Stimulated activated naive B cell treated with anti-CD40 and anti-IgM and Interleukin-4, amounts not matched to agents 10 μg/mL and 1 μg/mL and 100 μg/mL, for 72 hours (primary cell): ENCODE measurements at places on chromosomes 7 and 10.

DNA sequence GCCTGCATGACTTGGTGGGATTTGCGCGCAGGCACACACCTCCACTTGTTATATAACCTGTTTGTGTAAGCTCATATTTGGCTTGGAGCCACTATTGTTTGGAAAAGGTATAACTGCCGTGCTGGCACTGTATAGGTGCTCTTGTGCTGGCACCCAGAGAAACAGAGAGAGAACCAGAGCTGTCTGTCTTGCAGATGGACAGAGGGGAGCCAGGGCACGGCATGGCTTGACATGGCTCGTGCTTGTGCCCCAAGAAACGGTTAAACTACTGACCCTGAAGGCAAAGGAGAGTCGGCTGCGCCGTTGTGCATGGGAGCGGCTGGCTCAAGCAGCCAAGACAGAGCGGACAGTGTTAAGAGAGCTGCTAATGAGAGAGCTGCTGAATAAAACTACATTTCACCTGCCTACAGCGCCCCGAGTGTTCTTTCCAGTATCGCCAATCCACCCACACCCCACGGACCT lies 23.2 kb downstream of the RAPGEF5 start:
- DNase-seq: no peak

DNA sequence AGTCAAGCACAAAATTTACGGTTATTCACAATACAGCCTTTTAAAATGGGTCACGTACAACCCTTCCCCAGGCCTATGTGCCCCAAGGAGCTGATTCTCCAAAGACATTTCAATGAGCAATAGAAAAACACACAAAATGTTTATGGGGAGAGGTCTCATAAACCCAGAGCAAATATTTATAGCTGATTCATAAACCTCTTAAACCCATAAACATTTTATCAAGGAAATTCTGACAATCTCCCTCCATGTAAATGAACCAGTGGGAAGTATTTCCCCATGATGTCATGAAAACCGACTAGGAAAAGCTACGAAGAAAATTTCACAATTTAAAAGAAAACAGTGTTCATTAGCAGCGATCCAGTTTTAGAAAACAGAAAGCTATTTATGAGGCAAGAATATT lies 36.0 kb downstream of the SFMBT2 start:
- no peak for DNase-seq

GRCh38 chr7:84137812-84138211 lies 56.8 kb downstream of the SEMA3A start:
- DNase-seq: no peak

DNA sequence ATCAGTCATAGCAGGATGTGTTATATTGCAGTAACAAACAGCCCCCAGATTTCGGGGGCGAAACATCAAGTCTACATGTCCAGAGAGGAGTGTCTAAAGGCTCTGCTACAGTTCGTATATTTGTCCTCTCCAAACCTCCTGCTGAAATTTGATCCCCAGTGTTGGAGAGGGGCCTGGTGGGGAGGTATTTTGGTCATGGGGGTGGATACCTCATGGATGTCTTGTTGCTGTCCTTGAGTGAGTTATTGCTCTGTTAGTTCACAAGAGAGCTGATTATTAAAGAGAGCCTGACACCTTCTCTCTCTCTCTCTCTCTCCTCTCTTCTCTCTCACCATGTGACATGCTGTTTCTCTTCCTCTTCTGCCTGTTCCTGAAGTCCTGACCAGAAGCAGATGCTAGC lies 343.7 kb downstream of the TCERG1L start:
- no peak for DNase-seq

DNA sequence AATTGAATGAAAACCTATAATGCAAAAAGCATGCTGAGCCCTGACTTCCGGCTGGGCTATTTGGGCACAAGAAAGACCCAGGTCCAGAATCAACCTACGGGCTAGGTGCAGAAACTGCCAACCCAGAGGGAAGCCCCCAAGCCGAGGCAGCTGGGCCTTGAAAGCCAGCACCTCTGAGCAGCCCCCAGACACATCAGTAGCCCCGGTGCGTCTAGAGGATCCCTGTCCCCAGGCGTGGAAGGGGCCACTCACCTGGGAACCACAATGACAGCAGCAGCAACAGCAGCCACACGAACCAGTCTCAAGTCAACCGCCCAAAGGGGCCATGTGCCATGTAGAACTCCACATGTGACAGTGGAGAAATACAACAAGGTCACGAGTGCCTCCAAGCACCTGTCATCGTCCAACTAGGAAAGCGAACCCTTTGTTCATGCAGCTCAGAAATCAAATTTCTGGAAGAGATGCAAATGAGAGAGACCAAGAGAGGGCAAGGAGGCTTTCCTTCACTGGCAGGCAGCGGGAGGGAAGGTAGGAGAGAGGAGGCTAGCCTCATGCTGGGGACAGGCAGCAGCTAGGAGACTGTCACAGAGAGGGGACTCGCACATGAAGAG lies 57.5 kb upstream of the CHST15 start:
- DNase-seq: no peak

DNA sequence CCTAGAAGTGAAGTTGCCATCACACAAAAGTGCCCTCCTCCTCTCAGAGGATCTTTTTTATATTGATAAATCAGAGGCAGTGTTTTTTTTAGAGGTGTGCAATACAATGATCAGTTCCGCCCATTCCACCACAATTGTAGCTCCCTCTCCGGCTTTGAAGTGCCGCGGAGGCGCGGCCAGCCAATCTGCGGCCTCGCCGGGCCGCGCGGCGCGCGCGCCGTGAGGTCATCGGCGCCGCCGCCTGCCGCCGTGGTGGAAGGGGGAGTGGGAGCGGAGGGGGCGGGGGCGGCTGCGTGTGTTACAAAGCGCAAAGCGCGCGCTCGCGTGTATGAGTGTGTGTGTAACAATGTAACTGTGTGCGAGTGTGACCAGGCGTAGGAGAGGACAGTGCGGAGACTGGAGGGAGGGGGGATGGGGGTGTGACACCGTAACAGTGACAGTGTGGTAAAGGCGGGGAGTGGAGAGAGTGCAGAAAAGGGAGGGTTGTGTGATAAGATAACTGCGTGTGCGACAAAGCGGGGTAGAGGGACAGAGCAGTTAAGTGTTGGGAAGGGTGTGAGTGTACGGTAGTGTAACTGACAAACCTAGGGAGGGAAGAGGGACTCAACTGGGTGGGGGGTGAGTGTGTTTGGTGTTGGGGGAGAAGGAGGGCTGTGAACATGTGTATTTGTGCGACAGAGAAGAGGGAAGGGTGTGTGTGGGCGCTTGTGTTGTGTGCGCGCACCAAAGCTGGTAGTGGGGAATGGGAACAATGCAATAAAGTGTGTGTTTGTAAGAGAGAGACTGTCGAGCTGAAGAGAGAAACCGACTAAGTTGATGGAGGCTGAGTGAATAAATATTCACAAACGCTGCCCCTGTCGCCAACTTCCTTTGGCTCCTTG lies at the start of gene SP8:
SP8 (minus strand) TSS at position 108 of the 881 bp plus-strand sequence; CDS start at position 20, 88 bp downstream.
- DNase-seq: no peak

- DNase-seq: no peak
Observed at GRCh38 chr7:22686620-22687019, 40.4 kb upstream of the IL6 start.

- no peak for DNase-seq
Observed at GRCh38 chr7:40470817-40471216, 336.0 kb downstream of the SUGCT start.

DNA sequence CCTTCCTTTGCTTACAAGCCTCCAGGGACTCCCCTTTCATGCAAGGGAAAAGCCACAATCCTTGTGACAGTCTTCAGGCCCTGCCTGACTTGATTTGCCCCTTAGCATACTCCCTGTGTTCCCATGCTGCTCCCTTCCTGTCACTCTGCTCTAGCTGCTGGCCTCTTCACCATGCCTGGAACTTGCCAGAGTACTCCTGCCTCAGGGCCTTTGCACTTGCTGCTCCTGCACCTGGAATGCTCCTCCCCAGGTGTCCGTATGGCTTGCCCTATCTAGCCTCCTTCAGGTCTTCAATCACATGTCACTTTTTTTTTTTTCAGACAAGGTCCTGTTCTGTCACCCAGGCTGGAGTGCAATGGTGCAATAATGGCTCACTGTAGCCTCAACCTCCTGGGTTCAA lies 22.8 kb upstream of the GOLGA7B start:
- no peak for DNase-seq

- no peak for DNase-seq
Observed at GRCh38 chr7:407721-408539, 111.7 kb downstream of the PDGFA start.

DNA sequence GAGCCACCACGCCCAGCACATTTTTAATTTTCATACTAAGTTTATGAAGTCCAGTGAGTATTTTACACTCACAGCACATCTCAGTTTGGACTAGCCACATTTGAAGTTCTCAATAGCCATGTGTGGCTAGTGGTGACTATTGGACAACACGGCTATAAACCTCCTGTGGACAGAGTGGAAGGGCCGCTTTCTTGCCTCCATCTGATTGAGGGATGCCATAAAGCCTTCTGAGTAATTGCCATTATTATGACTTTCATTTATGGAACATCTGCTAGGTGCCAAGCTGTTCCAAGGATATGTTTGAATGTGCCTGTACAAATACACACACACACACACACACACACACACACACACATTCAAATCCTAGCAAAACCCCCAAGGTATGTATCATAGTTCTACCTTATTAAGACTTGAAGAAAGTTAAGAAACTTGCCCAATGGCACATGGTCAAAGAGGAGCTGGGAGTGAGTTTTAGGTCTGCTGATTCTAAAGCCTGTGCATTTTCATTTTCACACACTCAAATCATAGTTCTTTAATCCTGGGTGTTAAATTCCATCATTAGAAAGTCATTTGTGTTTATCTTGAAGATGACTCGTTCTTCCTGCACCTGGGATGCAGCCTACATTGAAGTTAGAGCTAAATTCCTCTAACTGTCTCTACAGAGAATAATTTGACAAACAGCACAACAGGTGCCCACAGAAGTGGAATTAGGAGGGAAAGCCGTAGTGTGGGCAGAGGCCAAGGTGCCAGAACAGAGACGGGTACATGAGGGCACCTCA lies 143.3 kb downstream of the PKD1L1 start:
- no peak for DNase-seq

- DNase-seq: no peak
Observed at GRCh38 chr10:121900443-121901174, 27.2 kb downstream of the ATE1 start.

DNA sequence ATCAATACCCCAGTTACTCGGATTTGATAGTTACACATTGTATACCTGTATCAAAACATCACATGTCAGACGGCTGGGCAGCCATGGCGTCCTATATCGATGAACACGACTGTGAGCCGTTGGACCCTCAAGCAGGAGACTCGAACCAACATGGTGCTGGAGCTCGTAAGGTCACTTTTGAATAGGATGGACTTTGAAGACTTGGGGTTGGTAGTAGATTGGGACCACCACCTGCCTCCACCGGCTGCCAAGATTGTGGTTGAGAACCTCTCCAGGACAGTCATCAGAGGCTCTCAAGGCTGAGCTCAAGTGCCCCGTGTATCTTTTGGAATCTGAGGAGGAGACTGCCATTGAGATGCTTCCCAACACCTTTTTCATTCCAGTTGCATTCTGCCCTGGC lies 1.9 kb upstream of the RINT1 start:
- DNase-seq: no peak

DNA sequence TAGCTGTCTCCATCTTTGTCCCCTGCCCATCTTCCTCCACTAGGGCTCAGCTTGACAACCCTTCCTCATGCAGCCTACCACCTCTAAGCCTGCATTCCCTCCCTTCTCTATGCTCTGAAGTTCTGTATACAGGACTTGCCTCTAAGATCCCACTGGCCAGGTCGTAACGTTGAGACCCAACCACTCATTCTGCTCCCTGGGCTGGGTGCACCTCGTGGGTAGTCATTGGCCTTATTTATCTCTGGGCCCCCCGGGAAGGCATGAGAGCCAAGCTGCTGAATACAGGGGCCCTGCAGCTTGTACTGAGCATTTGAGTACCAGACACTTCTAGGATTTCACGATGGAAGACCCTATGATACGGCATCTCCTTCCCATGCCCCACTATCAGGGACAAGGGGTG lies 31.2 kb downstream of the MYL10 start:
- DNase-seq: no peak

DNA sequence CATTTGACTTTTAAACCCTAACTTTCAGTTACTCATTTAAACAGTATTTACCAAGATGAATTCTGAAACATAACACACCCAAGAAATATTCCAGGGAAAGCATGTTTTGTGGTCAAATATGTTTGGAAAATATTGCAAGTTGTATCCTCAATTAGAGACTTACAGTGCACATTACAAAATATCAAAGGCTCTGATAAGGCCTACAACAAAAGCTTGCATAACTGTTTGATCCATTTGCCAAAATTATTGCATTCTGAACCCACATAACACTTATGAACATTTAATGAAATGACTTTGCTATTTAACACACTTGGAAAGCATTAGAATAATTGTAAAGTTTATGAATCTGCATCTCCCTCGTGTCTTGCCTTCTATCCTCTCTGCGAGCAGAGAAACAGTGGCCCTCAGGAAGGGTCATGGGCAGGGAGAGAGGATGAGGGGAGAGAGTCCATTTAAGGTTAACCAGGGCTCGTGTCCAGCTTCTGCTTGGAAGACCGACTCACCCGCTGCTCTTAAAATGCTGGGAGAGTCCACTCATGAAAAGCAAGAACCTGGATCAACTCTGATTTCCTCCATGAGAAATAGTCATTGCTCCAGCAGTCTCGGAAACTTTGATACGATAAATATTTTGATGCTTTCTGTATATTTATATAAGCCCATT lies 408.2 kb upstream of the ZMIZ1 start:
- no peak for DNase-seq

DNA sequence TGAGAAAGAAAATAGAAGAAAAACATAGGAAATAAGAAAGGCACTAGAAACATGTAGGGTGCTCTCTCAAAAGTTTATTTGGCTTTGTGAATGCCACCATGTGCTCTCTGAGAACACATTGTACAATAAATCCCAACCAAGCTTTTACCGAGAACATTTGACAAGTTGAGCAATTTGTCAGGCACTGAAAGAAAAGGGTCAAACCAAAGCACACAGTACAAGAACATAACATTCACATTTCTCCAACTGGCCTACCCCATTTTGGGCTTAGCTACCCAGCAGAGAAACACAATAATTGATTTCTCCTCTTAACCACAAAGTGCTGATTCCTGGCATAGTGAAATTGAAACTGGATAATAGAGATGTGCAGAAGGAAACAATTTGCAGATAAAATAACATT lies 69.2 kb upstream of the SLC39A12 start:
- DNase-seq: no peak

DNA sequence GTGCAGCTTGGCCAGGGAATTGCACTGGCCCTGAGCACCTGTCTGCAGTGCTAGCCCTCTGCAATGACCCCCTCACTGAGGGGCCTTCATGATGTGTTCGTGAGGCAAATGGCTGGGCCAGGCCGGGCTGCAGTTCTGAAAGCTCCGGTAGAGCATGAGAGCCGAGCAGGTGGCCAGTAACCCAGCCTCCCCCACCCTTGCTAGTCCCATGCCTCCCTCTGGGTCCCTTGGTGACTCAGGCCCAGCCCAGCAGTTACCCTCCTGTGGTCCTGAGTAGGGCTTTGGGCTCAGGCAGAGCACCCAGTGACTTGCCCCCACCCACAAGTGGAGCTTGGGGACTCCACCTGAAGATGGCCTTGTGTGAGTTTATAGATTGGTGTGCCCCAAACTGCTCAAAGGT lies 16.1 kb upstream of the CSGALNACT2 start:
- DNase-seq: no peak

GRCh38 chr7:154569916-154570315 lies 433.0 kb downstream of the PAXIP1 start:
- no peak for DNase-seq

GRCh38 chr7:22183522-22184280 lies 173.3 kb downstream of the RAPGEF5 start:
- no peak for DNase-seq
